ENCODE measurements at places on chromosomes 5 and 9.
A peak's percentile ranks its signal among the peaks of the same experiment; 100 is the strongest.

DNA sequence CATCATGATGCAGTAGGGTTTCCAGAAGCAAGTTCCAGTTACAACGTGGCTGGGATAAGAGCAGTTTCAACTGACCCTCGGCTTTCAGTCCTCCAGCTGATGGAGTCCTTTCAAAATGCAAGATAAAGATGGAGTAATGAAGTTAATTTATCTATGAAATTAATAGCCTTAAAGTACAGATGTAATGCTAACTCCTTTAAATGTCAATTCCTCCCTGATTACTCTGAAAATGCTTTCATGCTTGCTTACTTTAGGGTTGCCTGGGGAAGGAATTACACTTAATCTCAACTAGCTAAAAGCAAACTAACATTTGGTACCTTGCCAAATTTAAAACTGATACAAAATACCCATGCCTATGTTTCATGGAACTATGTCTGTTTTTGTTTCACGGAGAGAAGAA is 178.4 kb downstream of the KIAA0825 start:
- peak; percentile 44 for DNase-seq

GRCh38 chr5:58871648-58872242 is 288.9 kb downstream of the RAB3C start:
- peak; percentile 52 for DNase-seq

DNA sequence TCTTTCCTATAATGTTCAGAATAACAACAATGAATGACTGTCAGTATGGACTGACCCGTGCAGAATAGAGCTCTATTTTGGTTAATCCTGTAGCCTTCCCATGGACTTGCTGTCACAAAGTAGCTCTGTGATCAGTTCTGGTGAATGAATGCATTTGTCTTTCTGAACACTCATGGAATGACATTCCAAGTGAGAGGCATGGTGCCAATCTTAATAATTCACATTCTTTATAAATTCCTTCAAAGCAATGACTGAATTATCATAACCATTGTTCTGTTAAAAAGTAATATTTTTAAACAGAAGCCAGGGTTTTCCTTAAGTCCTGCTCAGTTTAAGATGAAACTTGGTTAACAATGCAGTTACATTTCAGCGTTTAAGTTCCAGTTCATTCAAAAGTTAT is 360.5 kb downstream of the ICE1 start:
- DNase-seq, result no peak

- DNase-seq, result no peak
Measured at GRCh38 chr5:156230887-156231286, 96.1 kb upstream of the SGCD start.

GRCh38 chr9:97313746-97314145 is 6.3 kb downstream of the CCDC180 start:
- DNase-seq, result no peak

DNA sequence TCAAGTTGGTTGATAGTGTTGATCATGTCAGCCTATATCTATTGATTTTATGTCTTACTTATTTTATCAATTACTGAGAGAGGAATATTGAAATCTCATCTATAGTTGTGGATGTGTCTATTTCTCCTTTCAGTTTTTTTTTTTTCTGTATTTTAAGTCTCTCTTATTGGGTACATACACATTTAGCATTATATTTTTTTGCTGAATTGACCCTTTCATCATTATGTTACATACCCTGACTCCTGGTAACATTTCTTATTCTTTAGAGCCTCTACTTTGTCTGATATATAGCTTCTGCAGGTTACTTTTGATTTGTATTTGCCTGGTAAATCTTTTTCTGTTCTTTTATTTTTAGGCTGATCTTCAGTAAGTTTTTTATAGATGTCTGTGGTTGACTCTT is 179.5 kb downstream of the GDNF start:
- no peak for DNase-seq

- DNase-seq, result no peak
Measured at GRCh38 chr5:172680921-172681320, 39.9 kb downstream of the NEURL1B start.

DNA sequence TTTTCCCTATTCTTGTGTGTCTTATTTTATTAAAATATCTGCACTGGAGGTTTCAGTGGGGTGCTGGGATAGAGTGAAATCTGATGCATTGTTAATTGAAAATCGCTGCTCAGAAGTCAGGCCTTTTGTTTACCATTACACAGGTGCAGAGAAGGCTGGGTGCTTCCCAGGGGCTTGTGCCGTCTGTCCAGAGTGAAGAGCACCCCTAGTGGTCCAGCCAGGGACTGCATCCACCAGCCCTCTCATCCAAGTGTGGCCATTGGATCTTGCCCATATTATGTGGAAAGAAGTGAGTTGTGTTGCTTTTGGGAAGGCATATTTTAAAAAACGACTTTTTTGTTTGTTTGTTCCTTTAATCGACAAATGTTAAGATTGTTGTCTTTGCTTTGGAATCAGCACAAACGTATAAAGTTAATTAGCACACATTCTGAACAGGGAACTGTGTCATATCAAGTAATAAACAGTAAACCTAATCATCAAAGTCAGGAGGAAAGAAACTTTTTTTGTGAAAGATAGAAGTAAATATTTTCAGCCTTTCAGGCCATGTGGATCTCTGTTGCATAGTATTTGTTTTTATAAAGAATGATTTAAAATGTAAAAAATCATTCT is 315.6 kb downstream of the MTRR start:
- peak; percentile 66 for DNase-seq

DNA sequence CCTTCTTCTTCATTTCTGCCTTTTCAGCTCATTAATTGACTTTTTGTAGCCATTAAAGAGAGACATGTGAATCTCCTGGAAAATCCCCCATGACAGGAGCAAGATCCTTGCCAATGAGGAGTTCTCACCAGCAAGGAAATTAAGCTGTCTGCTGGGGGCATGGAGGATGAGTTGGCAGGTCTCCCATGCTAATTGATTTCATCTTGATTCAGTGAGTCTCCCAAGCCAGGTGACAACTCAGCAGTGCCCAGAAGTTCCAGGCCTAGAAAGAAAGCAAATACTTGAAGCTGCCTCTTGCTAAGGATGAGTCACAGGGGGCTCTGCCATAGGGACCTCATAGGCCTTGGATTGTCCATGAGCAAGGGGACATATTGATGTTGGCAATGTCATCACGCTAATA is 30.0 kb upstream of the ADRA1B start:
- no peak for DNase-seq

DNA sequence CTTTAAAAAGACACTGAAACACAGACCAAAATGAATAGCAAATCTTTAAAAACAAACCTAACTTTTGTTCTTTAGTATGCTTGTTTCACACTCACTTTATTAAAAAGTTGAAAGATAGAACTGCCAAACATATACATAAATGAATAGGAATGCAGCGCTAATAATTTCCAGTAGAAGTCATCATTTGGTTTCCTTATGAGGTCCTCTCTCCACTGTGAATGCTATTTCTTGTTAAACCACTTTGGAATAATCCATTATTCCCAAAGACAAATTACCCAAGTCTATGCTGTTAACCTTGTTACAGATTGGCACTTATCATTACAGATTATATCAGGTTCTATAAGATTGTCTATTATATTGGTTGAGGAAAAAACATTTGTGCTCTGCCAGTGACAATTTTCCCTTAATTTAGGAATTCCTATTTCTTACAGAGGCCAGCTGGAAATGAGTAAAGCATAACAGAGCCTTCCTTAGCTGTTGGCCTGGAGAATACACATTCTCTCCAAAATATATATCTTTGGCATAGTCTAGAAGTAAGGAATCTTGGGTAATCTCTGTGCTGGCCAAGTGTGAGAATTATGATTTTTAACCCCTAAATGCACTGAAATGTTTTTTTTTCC is 29.3 kb upstream of the MINAR2 start:
- DNase-seq, result no peak

DNA sequence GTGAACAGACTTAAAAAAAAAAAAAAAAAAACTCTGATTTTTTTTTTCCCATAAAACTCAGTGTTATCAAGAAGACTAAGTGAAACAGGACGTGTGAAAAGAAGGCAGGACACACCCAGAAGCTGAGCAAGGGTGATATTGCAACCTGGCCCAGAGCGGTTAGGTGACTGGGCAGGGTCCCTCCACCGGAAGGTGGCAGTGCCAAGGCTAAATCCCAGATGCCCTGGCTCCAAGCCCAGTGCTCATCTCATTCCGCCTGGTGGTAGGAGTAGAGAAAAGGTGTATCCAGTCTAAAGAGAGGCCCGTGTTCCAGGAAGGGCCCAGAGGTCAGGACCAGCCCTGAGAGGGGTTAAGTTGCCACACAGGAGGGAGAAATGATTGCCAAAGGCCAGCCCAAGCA is 51.5 kb upstream of the SAP30L start:
- DNase-seq, result no peak
